Dermis blood vessel endothelial cell (primary cell): ENCODE measurements at places on chromosomes 3 and 15. TPM values are rescaled to one million over a fixed set of nuclear protein-coding genes. Genes with fewer than 3 reads are reported as not detected.

DNA sequence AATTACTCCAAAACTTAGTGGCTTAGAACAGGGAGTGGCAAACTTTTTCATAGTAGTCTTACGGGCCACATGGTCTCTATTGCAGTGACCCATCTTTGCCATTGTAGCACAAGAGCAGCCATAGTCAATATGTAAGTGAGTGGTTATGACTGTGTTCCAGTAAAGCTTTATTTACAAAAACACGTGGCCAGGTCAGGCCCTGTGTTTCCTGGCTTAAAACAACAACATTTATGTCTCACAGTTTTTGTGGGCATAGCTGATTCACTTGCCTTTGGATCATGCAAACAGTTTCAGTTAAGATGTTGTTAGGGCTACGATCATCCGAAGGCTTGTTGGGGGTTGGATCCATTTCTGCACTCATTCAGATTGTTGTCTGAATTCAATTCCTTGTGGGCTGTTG is 103.8 kb downstream of the CHCHD6 start:
- DNase-seq = no peak

DNA sequence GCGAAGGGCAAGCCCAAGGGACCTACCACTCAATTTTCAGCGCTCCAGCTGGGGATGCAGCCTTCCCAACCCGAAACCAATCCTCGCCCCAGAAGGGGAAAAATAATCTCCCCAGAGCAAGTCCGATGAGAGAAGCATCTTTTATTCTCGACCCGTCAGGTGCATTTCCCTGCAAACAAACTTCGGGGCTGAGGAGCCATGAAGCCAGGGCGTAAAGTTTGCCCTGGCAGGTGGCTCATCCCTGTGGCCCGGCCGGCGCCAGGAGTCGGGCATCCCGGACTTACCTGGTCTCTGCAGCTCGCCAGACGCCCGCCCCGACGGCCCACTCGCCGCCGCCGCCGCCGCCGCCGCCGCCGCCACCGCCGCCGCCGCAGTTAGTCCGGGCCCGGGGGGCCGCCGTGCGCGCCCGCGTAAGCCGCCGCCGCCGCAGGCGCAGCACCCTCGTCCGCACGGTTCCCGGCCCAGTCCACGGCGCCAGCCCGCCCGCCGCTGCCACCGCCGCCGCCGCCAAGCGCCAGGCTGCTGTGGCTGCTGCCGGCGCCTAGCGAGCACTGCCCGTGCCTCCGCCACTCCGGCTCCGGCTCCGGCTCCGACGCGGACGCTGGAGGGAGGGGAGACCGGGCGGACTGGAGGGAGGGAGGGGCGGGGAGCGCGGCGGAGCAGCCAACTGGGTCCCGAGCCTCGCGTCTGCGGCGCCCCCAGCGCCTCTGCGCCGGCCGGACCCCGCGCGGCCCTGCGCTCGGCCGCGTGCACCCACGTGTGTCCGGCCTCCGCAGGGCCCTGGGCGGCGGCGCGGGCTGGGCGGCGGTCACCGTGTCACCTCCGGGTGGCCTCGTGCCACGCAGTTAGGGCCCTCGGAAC is at the start of gene CNTN3:
CNTN3 (minus strand) TSS at position 553 of the 861 bp plus-strand sequence. CDS start 93,547 bp downstream, outside the sequence.
- DNase-seq = no peak

DNA sequence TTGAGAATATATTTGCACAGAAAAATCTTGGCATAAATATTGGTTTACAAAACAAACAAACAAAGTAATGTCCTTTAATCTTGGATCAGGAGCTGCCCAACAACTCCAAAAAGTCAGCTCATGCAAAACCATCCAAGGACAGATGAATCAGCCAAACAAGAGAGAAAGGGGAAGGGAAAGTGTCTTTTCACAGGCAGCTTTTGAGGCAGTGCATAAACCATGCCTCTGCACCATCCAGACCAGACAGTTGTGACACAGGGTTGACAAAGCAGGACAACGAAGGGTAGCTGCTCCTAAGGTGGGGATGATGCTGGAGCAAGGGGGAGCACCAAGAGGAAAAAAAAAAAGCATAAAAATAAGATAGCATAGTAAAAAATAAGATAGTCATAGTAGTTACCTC is 8.7 kb downstream of the CD86 start:
- DNase-seq = no peak

HHLA2 gene
- under 0.01 TPM in 1 of 2 replicates, not detected in the other for total RNA-seq

GRCh38 chr3:50241713-50242380 is 5.8 kb downstream of the GNAI2 start:
- DNase-seq = no peak

GRCh38 chr15:60065951-60066350 is 61.8 kb downstream of the FOXB1 start:
- no peak for DNase-seq

DNA sequence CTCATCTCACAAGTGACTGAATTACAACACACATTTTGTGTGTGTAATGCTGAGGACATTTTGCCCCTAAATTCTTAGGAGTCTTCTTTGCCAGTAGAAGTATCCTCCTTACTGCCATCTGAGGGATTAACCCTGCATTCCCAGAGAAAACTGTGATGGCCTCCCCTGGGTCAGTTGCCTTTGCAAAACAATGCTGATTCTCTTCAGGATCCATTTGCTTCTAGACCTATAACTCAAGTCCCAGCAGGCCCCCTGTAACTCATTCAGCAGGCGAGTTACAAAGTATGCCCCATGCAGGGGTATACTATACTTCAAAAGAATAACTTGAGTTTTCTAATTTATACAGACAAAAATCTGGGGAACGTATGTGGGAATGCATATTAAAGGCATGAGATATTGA is 6.6 kb upstream of the MCF2L2 start:
- no peak for DNase-seq

GRCh38 chr3:14829811-14830210 is 11.0 kb downstream of the FGD5 start:
- DNase-seq = peak; percentile 50

GRCh38 chr3:8256441-8257071 is 245.1 kb upstream of the LMCD1 start:
- no peak for DNase-seq

GRCh38 chr3:12825156-12825555 is 16.2 kb downstream of the RPL32 start:
- no peak for DNase-seq

- no peak for DNase-seq
These were observed 355.3 kb downstream of the ROBO1 start for GRCh38 chr3:79412537-79412936.

DNA sequence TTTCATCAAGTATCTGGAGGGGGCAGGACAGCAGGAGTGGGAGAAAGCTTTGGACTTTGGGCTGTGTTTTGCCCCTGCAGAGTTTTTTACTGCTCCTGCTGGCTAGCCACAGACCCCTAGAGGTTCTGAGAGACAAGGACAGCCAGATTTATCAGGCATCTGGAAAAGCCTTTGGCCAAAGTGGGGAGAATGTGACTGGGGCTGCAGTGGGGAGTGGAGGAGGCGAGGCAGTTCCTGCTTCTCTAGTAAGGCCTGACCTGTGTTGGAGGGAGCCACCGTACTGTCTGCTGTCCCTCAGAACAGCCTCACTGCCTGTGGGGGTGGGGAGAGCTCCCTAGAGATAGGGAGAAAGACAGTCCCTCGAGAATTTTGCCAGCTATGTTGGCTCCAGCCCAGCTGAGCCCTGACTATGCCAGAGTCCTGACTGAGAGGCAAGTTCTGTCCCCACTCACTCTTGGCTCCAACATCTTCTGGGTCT is 2.2 kb downstream of the ALPK3 start:
- peak; percentile 40 for DNase-seq

- no peak for DNase-seq
These were observed 99.0 kb upstream of the CTDSPL start for GRCh38 chr3:37762698-37763097.

DNA sequence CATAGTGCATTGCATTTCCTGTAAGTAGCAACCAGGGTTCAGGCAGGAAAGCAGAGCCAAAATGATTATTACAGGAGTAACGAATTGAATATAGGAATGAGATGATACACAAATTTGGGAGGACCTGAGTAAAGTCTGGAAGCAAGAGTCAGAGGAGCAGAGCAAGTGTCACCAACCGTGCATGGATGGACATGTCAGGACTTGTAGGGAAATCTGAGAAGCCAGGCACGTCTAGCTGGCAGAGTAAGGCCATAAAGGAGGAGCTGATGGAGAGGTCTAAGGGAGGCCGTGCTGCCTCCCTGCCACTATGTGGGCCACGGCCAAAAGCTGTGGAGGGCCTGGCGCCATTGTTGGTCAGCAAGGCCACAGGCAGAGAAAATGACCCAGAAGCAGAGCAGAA is 22.4 kb downstream of the GJD2 start:
- no peak for DNase-seq

DNA sequence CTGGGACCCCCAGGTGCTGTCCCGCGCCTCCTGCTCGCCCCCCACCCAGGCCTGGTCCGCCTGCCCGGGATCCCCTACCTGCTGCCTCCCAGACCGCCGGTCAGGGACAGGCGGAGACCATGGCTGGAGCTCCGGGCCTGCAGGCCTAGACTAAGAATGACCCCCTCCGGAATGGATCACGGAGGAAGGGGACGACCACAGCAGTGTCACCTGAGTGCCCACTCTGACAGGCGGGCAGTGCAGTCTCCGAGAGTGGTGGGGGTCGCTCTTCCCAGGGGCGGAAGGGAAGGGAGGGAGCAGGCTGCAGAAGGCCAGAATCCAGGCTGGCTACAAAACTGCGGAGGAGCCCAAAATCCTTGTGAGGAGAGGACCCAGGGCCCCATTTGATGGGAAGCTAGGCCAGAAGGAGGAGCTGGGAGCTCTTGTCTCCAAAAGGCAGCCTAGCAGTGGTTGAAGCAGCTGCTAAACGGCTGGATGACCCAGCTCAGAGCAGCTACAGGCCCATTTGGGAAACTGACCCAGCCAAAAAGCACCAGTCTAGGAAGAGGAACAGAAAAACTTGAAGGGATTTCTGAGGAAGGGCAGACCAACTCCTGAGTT is 908 bp upstream of the RAB43 start:
- no peak for DNase-seq

DNA sequence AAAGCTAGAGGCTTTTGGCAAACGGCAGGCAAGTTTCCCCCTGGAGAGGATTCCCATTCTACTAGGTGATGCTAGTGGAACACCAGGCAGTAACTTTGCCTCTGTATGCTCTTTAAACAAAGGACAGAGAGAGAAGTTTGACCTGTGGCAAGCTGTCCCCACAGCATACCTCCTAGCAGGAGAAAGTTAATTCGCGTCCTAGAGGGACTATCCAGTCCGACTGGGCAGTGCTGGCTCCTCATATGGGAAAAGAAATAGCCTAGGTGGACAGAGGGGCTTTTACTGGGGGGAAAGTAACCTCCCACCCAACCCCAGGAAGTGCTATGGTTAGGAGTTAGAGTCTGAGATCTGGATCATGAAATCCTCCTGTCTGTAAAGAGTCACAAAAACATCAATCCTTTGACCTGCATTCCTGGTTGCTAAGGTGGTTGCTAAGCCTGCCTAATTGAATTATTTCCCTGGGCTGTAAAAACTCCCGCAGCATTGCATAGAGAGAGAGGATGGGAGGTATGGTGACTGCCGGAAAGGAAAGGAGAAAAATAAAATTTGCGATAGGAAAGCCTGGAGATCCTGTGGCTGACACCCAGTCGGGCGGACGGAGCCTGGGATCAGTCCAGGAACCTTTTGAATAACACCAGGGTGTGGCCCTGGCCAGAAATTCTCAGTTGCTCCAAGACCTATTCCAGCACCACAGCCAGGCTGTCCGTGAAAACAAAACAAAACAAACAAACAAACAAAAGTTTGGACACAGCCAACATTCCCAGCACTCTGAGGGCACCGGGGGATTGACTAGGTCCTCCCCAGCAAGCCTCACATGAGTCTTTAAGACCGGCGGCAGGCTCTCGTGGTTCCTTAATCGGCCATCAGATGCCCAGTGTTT is 67.7 kb upstream of the ATP11B start:
- no peak for DNase-seq

RTP1 gene
- not detected in 2 replicates for total RNA-seq

ABI3BP gene
- 9.5 and 32.0 TPM in 2 replicates for total RNA-seq

- no peak for DNase-seq
These were observed 181.2 kb upstream of the IL12A start for GRCh38 chr3:159807137-159808040.

CD200R1 gene
- not detected in 2 replicates for total RNA-seq

- no peak for DNase-seq
These were observed 161.5 kb upstream of the KBTBD8 start for GRCh38 chr3:66836363-66837152.

THAP10 gene
- 2.0 and 2.3 TPM in 2 replicates for total RNA-seq

- DNase-seq = no peak
These were observed 144.6 kb downstream of the EPHA3 start for GRCh38 chr3:89252016-89252415.

GRCh38 chr3:150737874-150738679 is 24.9 kb downstream of the SIAH2 start:
- DNase-seq = no peak

METTL6 gene
- 25.4 and 28.2 TPM in 2 replicates for total RNA-seq

CCDC54 gene
- not detected in 2 replicates for total RNA-seq

DNA sequence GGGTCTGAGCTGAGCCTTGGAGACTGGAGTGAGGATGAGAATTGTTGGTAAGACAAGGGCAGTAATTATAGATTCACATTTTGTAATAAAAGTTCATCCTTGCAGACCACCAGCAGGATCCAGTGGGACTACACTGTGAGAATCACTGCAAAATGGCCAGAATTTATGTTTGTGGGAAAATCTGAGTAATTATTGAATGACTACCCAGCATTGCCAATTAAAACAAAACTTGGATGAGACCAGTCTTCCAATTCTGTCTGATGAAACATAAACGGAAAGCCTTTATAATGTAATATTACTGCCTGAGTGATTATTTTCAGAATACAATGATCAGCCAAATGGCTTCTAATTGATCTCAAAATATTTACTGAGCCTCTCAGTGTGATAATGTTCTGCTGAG is 323.3 kb upstream of the C2CD4B start:
- no peak for DNase-seq

LMAN1L gene
- total RNA-seq = not detected in 2 replicates

- peak; percentile 25 for DNase-seq
These were observed at the start of gene TIMP4 for GRCh38 chr3:12158387-12159226. TIMP4 (minus strand) TSS chr3:12158912; CDS start chr3:12158840, 72 bp downstream.

DNA sequence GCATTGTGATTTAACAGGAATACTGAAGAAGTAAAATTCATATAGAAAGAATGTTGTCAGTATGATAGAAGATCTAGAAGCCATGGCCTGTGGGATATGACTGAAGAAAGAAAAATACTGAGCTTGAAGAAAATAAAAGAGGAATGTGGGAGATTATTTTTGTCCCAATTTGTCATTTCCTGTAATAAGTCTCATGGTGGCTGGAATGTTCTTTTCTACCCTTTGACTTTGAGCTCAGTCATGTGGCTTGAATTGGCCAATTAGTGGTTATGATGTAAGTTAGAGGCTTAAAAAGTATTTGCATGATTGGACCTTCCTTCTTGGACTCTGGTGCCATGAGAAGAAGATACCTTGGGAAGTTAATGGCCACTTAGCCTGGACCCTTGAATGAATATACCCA is 14.1 kb downstream of the APH1B start:
- peak; percentile 77 for DNase-seq

GRCh38 chr3:52685285-52685708 is 416 bp downstream of the PBRM1 start:
- DNase-seq = peak; percentile 79

GRCh38 chr15:71312731-71313460 is 197.6 kb downstream of the THSD4 start:
- no peak for DNase-seq

ST8SIA2 gene
- under 0.01 TPM in 1 of 2 replicates, not detected in the other for total RNA-seq

DNA sequence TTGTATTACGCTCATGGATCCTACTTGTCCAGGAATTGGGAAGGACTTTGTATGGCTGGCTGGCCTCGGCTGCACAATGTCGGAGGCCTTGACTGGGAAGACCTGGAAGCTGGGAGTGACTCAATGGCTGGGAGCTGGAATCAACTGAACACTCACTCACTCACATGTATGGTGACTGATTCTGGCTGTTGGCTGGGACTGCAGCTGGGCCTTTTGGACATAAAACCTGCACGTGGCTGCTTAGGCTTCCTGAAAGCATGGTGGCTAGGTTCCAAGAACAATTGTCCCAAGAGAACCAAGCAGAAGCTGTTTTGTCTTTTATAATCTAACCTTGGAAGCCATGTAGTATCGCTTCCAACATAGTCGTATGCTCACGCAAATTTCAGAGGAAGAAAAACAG is 38.0 kb upstream of the CMTM8 start:
- peak; percentile 95 for DNase-seq
